ENCODE measurements at places on chromosomes 5 and 9. TPM values are rescaled to one million over a fixed set of nuclear protein-coding genes. Genes with fewer than 3 reads are reported as not detected.
A peak's percentile ranks its signal among the peaks of the same experiment; 100 is the strongest.

Gene SLC22A4
- 5.4 TPM for total RNA-seq

Gene LOX
- total RNA-seq = 2.0 TPM

Gene HEMGN
- not detected for total RNA-seq

Gene AJM1
- total RNA-seq = 1.5 TPM

Gene PCAT7
- not detected for total RNA-seq

Gene COL15A1
- 7.8 TPM for total RNA-seq

Gene PCDHA9
- 0.07 TPM for total RNA-seq

Gene PCDHB1
- total RNA-seq = not detected

Gene ARL10
- 4.7 TPM for total RNA-seq

GRCh38 chr9:77417566-77417965 is 230.6 kb downstream of the GNA14 start:
- DNase-seq = no peak
- H3K4me3 ChIP-seq = no peak overlapping the region
- peaks cover 7% of the 10 kb centered on the region for H3K36me3 ChIP-seq
- H3K27me3 ChIP-seq = no peaks in the 10 kb centered on the region
- H3K4me1 ChIP-seq = no peaks in the 10 kb centered on the region
- H3K27ac ChIP-seq = no peak overlapping the region

DNA sequence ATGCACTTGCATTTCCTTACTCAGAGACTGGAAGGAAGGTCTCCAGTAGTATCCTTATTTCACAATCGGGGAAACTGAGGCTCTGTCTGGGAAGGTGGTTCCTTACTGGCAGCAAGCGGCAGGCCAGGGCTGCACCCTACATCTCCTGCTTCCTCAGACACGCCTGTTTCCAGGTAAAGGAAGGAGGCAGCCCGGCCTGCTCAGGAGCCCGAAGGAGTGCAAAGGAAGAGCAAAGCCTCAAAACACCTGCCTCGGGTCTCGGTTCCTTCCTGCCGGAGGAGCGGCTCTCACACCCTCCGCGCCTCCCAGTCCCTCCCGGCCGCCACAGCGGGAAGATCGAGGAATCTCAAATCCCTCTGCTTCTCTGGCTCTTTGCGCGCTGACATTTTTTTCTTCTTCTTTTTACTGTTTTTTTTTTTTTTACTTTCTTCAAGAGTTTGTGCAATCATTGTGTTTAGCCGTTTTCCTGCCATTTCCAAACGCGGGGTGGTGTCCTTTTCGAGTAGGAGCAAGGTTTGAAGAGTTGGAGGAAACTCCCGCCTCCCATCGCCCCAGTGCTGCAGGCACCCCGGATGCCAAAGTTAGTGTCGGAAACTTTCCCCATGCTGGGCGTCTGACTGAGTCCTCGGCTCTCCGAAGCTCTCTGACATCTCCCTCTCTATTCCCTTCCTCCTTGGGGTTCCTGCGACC is 1.0 kb downstream of the GGTA1 start:
- H3K27ac ChIP-seq = peak overlapping the region; percentile 77
- H3K27me3 ChIP-seq = peaks cover 26% of the 10 kb centered on the region
- peaks cover 9% of the 10 kb centered on the region for H3K4me1 ChIP-seq
- no peaks in the 10 kb centered on the region for H3K36me3 ChIP-seq

DNA sequence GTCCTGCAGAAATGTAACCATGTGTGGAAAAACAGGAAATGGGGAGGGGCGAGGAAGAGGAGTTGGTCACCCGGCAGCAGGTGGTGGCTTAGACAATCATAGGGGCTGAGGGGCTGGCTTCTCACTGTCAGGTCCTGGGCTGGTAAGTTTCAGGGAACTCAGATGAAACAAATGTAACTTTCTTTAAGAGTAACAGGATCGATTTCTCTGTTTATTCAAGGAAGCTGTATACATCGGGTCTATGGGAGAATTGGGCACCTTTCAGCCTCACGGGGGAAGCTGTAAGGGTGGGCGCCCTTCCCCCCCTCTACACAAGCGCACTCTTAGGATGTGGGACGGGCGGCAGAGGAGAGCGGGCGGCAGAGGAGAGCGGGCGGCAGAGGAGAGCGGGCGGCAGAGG is 104.3 kb upstream of the SIMC1 start:
- DNase-seq = no peak
- no peak overlapping the region for H3K4me3 ChIP-seq
- no peaks in the 10 kb centered on the region for H3K4me1 ChIP-seq

- H3K27ac ChIP-seq = no peak overlapping the region
- peaks cover 35% of the 10 kb centered on the region for H3K36me3 ChIP-seq
- no peaks in the 10 kb centered on the region for H3K27me3 ChIP-seq
- no peak overlapping the region for H3K4me3 ChIP-seq
Measured at GRCh38 chr5:175520321-175520720, 42.0 kb downstream of the SFXN1 start.

GRCh38 chr5:178287091-178287790 is 54.6 kb upstream of the PHYKPL start:
- no peaks in the 10 kb centered on the region for H3K36me3 ChIP-seq
- no peak overlapping the region for H3K27ac ChIP-seq
- no peak overlapping the region for H3K4me3 ChIP-seq

DNA sequence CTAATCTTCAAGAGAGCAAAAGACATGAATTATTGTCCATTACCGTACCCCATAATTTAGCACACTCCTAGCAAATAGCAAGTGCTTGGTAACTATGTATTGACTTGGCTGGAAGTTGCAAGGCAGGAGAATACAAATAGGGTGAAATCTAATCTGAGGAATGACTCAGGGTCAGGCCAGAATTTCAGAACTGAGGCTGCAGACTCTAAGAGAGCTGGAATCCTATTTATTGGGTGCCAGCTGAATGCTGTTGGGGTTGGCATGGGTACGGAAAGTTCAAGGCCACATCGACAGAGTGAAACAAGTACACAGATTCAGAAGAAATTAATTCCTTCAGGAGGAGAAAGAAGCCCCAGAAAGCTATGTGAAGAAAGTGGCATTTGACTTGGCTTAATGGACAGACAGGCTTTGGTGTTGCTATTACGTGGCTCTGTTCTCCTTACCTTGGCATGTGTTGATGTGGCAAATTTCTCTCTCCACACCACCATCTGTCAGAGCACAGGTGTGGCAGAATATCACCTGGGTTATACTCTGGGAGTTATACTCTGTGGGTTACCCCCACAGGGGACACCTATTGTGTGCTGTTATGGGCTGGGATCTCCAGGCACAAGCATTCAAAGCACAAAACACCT is 20.9 kb upstream of the ASTN2 start:
- H3K36me3 ChIP-seq = no peaks in the 10 kb centered on the region
- H3K27me3 ChIP-seq = no peaks in the 10 kb centered on the region
- no peaks in the 10 kb centered on the region for H3K4me1 ChIP-seq
- DNase-seq = no peak

- no peak overlapping the region for H3K4me3 ChIP-seq
- no peaks in the 10 kb centered on the region for H3K27me3 ChIP-seq
- H3K27ac ChIP-seq = no peak overlapping the region
- H3K4me1 ChIP-seq = peaks cover 13% of the 10 kb centered on the region
- no peak for DNase-seq
Measured at GRCh38 chr5:65823204-65823603, 101.2 kb downstream of the NLN start.

GRCh38 chr5:118554981-118555380 is 433.4 kb downstream of the DTWD2 start:
- DNase-seq = no peak
- H3K27me3 ChIP-seq = no peaks in the 10 kb centered on the region
- H3K27ac ChIP-seq = no peak overlapping the region
- H3K4me1 ChIP-seq = no peaks in the 10 kb centered on the region

GRCh38 chr5:111782216-111782615 is 25.2 kb upstream of the NREP start:
- H3K36me3 ChIP-seq = no peaks in the 10 kb centered on the region
- H3K4me1 ChIP-seq = no peaks in the 10 kb centered on the region
- H3K4me3 ChIP-seq = no peak overlapping the region
- no peak overlapping the region for H3K27ac ChIP-seq

- no peak overlapping the region for H3K27ac ChIP-seq
- no peak for DNase-seq
- no peaks in the 10 kb centered on the region for H3K4me1 ChIP-seq
- no peaks in the 10 kb centered on the region for H3K27me3 ChIP-seq
Measured at GRCh38 chr5:174459071-174459702, 265.2 kb upstream of the MSX2 start.

DNA sequence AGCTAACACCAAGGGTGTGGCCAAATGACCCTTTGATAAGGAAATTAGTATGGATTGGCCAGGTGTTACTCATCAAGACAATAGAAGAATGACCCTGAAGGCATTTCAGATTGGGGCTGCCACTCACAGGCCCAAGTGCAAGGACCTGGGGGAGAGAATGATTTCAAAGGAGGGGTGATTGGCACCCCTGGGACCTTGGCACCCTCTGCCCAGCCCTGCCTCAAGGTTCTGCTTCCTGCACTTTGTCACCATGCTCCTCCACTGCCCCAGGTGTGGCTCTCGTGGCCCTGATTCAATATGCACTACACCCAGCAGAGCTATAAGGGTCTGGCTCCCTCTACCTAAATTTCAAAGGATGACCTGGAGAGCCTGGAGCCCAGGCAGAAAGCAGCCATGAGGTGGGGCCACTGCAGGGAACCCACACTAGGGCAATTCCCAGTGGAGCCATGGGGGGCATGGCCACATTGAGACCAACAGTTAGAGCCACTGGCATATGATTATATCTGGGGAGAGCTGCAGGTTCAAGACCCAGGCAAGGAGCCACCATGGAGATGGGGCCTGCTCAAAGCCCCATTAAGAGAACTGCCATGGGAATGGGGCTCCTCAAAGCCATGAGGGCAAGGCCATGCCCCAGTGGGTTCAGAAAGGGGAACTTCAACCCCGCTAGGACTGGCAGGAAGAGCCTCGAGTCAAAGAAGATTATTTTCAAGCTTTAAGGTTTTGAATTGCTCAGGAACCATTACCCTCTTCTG is 93.0 kb downstream of the CEMIP2 start:
- H3K27me3 ChIP-seq = no peaks in the 10 kb centered on the region
- H3K4me3 ChIP-seq = no peak overlapping the region
- H3K27ac ChIP-seq = no peak overlapping the region
- no peaks in the 10 kb centered on the region for H3K36me3 ChIP-seq
- DNase-seq = no peak

DNA sequence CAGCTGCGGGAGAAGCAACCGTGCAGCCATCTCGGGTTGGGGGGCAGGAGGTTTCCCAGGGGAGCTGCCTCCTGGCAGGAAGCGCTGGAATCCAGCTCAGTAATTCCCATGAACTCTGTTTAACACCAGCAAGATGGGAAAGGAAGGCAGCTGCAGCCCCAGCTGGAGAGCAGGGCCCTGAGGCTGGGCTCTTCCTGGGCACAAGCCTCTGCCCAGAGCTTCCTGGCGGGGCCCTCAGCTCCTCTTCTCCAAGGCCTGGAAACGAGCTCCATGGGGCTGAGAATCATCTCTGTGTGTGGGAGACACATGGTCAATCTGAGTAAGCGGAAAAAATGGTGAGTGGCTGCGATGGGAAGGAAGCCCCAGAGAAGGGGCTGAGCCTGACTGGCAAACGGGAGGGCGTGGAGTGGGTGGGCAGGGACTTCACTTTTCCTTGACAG is 6.3 kb downstream of the MRPL36 start:
- no peak overlapping the region for H3K4me3 ChIP-seq
- no peaks in the 10 kb centered on the region for H3K36me3 ChIP-seq
- no peak overlapping the region for H3K27ac ChIP-seq
- H3K27me3 ChIP-seq = no peaks in the 10 kb centered on the region

DNA sequence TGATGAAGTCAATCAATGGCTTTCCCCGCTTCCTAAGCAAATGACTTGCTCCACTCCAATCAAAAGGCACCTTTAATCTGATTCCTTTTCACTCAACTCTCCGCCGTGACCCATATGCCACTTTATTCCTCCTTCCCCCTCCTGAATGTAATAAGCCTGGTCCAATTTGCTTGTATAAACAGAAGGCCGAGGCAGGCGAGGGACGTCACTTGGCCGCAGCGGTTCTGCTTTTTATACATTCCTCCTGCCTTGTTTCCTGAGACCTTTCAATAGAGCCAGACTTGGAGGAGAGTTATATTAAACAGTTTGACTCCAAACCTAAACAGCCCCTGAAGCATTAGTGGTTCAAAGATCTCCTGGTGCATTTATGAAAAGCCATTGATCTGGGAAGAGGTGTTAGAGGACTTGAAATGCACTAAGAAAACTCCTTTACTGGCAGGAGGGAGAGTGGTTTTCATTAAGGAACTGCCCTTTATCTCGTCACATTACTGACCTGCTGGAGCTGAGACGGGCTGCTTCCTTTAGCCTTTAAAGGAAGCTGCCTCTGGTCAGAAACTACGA is 273.4 kb downstream of the SLIT3 start:
- H3K27ac ChIP-seq = no peak overlapping the region
- DNase-seq = no peak
- no peaks in the 10 kb centered on the region for H3K4me1 ChIP-seq
- no peaks in the 10 kb centered on the region for H3K36me3 ChIP-seq
- no peak overlapping the region for H3K4me3 ChIP-seq

- H3K27me3 ChIP-seq = no peaks in the 10 kb centered on the region
- H3K4me3 ChIP-seq = no peak overlapping the region
- no peak overlapping the region for H3K27ac ChIP-seq
- peak; percentile 74 for DNase-seq
- no peaks in the 10 kb centered on the region for H3K4me1 ChIP-seq
Measured at GRCh38 chr9:128034821-128035652, 32.1 kb downstream of the NAIF1 start.

DNA sequence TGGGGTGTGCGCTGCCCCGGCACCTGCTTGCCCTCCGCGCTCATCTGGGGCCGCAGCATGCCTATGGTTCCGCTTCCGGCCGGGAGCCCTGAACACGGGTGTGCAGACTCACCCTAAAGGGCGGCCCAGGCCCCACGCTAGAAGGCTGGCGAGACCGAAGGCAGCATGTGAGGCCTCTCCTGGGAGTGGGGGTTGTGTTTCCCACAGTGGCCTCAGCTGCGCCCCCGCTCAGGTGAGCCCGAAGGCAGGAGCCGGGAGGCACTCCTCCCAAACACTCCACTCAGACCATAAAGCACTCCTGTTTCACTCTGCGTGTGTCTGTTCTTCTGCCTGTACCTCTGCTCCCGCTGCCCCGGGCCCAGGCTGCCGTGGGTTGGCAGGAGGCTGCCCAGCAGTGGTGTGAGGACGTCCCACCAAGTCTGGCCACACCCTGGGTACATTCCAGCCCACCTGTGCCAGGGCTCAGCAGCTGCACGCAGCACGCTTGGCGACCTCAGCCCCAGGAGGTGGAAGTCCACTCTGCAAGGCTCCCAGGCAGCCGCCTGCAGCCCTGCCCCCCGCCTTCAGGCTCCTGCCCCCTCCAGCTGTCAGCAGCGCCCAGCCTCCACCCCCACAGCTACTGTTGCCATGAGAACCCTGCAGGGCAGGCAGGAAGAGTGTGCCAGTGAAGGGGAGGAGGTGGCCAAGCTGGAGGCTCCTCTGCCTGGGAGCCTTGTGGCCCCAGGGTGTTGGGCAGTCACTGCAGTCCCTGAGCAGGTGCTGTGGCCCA is 1.2 kb upstream of the AJM1 start:
- H3K4me3 ChIP-seq = no peak overlapping the region
- peaks cover 14% of the 10 kb centered on the region for H3K27me3 ChIP-seq
- H3K36me3 ChIP-seq = peaks cover 20% of the 10 kb centered on the region
- peak overlapping the region; percentile 19 for H3K27ac ChIP-seq

GRCh38 chr9:119398350-119398749 is 29.1 kb upstream of the BRINP1 start:
- DNase-seq = no peak
- no peak overlapping the region for H3K4me3 ChIP-seq
- H3K27ac ChIP-seq = no peak overlapping the region
- no peaks in the 10 kb centered on the region for H3K36me3 ChIP-seq
- no peaks in the 10 kb centered on the region for H3K4me1 ChIP-seq
- no peaks in the 10 kb centered on the region for H3K27me3 ChIP-seq
